Upper lobe of left lung (tissue), 6 donors: ENCODE measurements at places on chromosomes 3 and 15.

DNA sequence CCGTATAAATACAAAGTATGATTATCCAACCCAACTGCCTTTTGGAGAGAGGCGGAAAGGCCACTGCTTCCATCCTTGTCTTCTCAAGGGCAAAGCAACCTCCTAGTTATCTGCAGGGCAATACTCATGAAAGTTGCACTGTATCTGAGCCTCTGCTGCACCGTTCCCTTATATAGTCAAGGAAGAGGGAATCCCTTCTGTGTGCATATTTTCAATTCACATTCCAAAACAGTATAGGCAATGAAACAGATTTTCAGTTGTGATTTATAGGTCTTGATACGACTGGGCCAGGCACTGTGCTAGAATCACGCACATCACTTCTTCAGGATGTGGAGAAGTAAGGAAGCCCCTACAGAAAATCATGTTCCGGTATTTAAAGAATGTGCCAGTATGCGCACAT, 455.7 kb downstream of the FOXP1 start:
- no peak for DNase-seq

DNA sequence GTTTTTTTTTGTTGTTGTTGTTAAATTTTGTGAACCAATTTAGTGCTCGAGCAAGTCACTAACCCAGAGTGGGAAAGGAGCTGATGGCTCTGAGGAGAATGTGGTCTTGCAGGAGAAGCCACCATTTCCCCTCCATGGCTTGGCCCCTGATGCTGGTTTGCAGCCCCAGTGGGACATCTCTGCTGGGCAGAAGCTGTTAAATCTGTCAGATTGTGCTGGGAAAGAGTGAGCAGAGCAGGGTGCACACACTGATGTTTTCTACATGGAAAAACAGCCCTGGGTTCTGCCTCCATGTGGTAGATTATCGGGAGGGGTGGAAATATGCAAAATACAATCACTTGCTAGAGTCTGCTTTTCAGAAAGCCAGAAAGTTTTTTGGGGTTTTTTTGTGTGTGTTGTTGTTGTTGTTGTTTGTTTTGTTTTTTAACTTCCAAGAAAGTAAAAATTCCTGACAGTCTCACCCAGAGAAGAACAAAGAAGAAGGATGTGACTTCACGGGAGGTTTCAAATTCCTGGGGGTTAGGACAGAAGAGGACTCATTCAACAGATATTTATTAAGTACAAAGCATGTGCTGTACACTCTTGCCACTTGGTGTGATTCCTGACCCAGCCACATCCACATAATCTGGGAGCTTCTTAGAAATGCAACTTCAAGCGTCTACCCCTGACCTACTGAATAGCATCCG, 133.7 kb downstream of the FOXB1 start:
- DNase-seq, result no peak

- DNase-seq, result peak; percentile 37
Measured at GRCh38 chr3:23611737-23612295, 193.9 kb upstream of the UBE2E1 start.

GRCh38 chr3:14289590-14290461, 111.2 kb downstream of the LSM3 start:
- DNase-seq, result no peak

- no peak for DNase-seq
Measured at GRCh38 chr3:62128051-62128450, 245.3 kb downstream of the FEZF2 start.

GRCh38 chr15:71195242-71195641, 80.0 kb downstream of the THSD4 start:
- no peak for DNase-seq

GRCh38 chr15:51401872-51402517, 60.5 kb downstream of the GLDN start:
- DNase-seq, result no peak

- no peak for DNase-seq
Measured at GRCh38 chr3:95084738-95085137, 1021.9 kb downstream of the NSUN3 start.

DNA sequence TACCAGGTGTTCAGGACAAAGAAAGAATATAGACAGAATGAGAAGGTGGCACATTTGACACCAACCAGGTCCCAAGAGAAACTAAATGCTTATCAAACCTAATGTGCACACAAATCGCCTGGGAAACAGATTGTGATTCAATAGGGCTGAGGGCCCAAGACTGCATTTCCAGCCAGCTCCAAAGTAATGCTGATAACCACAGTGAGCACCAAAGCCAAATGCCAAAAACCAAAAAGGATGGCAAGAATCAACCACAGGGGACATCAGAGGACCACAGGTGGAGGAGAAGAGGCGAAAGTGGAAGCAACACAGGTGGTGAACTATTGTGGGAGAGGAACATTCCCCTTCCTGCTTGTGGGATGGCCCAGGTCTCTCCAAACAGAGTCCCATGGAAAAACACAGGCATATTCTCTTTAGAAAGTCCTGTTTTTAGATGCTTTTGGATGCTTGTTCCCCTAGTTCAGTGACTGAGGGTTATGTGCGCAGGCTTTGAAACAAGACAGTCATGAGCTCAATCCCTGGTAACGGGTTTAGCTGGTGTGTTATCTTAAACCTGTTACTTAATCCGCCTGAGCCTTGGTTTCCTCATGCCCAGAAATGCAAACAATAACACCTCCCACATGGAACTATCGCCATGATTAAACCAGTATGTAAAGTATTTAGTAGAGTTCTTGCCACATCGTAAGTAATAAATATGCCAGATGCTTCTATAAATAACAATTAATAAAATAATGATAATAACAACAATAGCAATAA, 241.7 kb downstream of the ATP8B4 start:
- DNase-seq, result no peak

GRCh38 chr3:132593947-132594323, 3.1 kb upstream of the ACKR4 start:
- no peak for DNase-seq

DNA sequence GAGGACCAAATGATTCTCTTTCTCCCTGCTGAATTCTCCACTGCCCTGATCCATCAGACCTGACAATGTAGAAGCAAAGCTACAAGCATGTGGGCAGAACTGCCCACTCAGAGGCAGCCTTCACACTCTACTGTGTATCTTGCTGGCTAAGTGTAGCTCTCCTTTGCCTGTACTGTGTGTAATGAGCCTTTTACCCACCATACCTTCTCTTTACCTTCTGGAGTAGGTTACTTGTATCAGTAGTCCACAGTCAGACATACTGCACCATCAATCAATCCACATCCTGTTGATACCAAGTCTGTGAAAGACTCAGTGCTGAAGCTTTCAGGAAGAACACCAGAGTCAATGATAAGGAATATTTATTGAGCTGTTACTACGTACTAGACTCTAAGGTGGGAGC, 440.7 kb upstream of the ARHGEF26 start:
- DNase-seq, result no peak

- no peak for DNase-seq
Measured at GRCh38 chr15:34755419-34755773, 598 bp upstream of the GJD2 start.

GRCh38 chr3:72312339-72312738, 527.4 kb upstream of the PROK2 start:
- DNase-seq, result no peak

DNA sequence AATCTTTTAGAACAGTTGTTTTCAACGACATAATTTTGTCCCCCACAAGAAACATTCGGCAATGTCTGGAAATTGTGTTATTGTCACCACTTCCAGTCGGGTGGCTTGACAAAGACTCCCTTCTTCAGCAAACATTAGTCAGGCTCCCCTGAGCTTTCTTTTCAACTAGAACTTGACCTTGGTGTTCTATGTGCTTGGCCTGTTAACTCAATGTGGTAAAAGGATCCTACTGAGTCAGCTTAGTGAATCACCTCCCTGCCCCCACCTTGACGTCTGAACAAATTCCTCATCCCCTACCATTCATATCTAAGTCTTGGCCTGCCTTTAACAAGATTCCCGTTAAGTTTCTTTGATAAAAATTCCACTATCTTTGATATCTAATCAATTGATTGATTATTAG, 465.0 kb upstream of the ROBO1 start:
- DNase-seq, result no peak

- DNase-seq, result no peak
Measured at GRCh38 chr15:65790694-65791334, 1.3 kb downstream of the DENND4A start.

DNA sequence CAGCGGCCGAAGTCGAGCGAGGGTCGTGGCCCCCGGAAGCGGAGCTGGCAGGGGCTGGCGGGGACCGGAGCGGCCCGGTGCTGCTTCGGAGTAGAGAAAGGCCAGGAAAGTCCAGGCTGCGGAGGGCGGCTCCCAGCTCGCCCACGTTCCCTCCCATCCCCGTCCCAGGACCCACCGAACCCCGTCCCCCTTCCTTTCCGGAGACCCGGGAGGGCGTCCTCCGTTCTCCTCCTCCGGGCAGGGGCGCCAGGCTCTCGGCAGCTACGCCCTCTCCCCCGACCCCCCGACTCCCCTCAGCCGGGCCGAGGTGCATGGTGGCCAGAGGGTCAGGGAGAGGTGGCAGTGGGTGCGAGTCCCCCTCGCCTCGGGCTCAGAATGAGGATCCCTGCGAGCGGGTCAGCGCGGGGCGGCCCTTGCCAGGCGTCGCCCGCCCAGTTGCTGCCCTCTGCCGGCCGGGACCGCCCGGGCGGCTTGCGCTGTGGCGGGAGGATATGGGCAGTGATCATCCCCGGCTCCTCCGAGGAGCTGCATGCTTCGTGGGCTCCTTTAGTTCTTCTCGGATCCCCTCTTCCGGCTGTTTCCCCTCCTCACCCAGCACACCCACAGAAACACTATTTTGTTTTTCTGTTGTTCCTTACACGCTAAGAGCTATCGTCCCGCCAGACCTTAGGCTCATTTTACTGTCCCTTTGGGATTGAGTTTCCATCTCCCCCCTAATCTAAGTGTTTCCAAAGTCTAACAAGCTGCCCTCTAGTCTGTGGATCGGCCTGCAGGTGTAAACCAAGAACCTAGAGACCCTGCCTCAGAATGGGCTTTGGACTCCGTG, 744 bp upstream of the ALDH1A2 start:
- peak; percentile 59 for DNase-seq

GRCh38 chr3:49903451-49904424, at the start of gene MST1R:
TSS of gene MST1R (minus strand) at chr3:49903873. CDS start at chr3:49903609, 264 bp downstream.
- peak; percentile 98 for DNase-seq

DNA sequence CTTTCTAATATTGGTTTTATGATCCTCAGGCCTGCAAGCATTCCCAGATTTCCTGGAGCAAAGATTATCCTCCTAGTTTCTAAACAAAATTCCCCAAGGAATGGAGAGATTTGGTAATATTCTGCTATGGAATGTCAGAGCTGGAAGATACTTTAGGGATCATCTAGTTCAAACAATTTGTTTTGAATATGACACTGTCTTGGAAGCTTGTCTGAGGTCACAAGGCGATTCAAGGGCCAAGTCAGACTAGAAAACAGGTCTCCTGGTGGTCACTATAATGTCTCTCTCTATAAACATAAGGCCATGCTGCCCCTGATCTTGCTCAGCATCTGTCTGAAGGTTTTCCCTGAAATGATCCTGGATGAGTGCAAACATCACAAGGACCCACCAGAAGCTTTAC, 143.4 kb upstream of the BCL6 start:
- no peak for DNase-seq

DNA sequence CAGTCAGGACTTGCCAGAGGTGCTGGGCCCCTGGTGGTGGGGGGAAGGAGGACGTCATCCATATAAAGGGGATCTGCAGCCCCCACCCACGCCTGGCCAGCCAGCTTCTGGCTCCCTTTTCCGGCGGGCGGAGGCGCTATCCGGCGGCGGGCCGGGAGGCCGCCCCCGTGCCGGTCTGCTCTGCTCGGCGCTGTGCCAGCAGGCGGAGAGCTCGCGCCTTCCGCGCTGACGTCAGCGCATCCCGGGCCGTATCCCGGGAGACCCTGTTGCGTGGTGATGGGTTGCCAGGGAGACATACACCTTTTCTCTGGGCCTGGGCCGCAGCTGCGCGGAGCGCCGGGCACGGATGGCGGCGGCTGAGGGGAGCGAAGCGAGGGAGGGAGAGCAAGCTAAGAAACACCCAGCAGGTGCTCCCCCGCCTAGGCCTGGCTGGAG, 1.1 kb downstream of the FAM131A start:
- no peak for DNase-seq

- DNase-seq, result no peak
Measured at GRCh38 chr3:139339219-139339906, 4.5 kb upstream of the MRPS22 start.

GRCh38 chr3:50128001-50128400, 27.1 kb upstream of the SEMA3F start:
- DNase-seq, result no peak

- no peak for DNase-seq
Measured at GRCh38 chr3:156388497-156389448, 166.1 kb downstream of the SSR3 start.

GRCh38 chr3:197730200-197730599, 6.5 kb downstream of the RUBCN start:
- DNase-seq, result no peak

DNA sequence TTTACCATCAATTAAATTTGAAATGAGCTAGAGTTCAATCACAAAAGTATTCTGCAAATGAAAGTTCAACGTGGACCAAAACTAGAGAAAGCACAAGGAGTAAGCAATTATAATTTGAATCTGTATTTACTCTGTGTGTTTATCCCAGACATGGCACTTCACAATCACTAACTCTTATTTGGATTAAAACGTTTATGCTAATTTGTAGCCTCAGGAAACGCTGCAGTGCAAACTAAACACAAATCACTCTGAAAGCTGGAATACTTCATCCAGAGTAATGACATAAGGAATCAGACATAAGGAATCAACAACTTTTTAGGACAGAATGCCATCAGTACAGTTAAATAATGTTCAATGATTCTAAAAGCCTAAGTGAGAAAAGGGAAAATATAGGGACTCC, 18.5 kb downstream of the CEP152 start:
- DNase-seq, result no peak

GRCh38 chr3:124833710-124834332, 53.3 kb downstream of the ITGB5 start:
- no peak for DNase-seq

DNA sequence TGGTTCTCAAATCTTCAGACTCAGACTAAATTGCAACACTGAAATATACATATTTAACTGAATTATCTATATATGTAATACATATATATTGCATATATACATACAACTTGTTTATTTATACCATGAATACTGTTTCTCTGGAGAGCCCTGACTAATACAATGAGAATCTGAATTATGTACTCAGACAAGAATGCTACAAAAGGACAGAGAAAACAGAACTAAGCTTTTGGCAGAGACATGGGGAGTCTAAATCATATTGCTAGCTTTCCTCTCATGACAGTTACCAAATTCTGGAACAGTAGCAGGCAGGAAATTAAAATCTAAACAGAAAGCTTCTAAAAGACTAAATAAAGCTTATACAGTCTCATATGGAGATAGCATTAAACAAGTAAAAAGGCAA, 142.4 kb upstream of the KCNMB2 start:
- DNase-seq, result no peak

DNA sequence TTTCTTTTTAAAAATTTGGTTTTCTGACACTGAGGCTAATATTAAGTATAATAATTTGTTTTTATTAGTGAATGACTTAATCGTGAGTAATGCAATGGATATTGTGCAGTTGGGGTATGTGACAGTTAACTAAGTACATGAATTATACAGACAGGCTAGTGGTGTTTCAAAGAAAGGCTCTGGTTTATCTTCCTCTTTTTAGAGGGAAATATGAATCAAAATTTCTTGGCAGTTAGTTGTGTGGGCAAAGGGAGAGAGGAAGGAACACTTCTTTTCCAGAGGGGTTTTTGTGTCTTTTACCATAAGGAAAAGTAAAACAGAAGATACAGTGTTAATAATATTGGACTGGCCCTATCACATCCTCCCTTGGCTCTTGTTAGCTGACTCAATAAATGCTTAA, 2.7 kb downstream of the ZNF654 start:
- DNase-seq, result no peak
